Left forelimb (tissue), 1 donor: ENCODE measurements at places on chromosomes 4 and X.
A peak's percentile ranks its signal among the peaks of the same experiment; 100 is the strongest.

- no peak for DNase-seq
These were observed 271.2 kb upstream of the AGA start for GRCh38 chr4:177713454-177713853.

GRCh38 chr4:185209031-185209851 is at the start of gene SNX25:
SNX25 (plus strand) TSS chr4:185209598; CDS start chr4:185209827, 229 bp downstream.
- DNase-seq, result peak; percentile 90

DNA sequence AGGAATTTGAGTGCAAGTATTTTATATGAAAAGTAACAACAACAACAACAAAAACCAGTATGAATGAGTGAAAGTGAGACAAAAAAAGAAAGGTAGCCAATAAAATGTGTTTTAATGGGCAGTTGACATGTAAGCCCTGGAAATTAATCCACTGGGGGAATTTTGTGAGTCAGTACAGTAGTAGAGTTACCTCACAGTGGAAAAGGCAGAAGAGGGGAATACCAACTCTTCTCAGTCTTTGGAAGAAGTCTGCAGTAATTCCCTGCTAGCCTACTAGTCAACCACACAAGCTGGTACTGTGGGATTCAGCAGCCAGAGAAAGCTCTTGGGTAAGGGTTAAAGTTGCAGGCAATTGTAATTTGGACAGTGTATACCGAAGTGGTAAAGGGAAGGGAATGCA is 76.3 kb upstream of the IL15 start:
- DNase-seq, result no peak

- DNase-seq, result no peak
These were observed 28.7 kb upstream of the BMP2K start for GRCh38 chr4:78747475-78747922.

- DNase-seq, result no peak
These were observed 153.0 kb downstream of the NWD2 start for GRCh38 chr4:37397505-37397904.

- DNase-seq, result no peak
These were observed 274.8 kb upstream of the UGT8 start for GRCh38 chr4:114323841-114324240.

- DNase-seq, result no peak
These were observed 607 bp upstream of the DKC1 start for GRCh38 chrX:154761977-154762536.

- no peak for DNase-seq
These were observed 36.8 kb downstream of the VSIG4 start for GRCh38 chrX:66002824-66003680.

- DNase-seq, result no peak
These were observed 100.3 kb upstream of the PDE5A start for GRCh38 chr4:119728692-119729593.
